ENCODE measurements at places on chromosomes 2 and 18. TPM values are rescaled to one million over a fixed set of nuclear protein-coding genes. Genes with fewer than 3 reads are reported as not detected.

- no peaks in the 10 kb centered on the region for H3K36me3 ChIP-seq
- H3K27me3 ChIP-seq = no peaks in the 10 kb centered on the region
- no peak overlapping the region for H3K4me3 ChIP-seq
- no peaks in the 10 kb centered on the region for H3K4me1 ChIP-seq
- DNase-seq = no peak
- H3K27ac ChIP-seq = no peak overlapping the region
Measured at GRCh38 chr2:62968668-62969067, 82.0 kb upstream of the OTX1 start.

DNA sequence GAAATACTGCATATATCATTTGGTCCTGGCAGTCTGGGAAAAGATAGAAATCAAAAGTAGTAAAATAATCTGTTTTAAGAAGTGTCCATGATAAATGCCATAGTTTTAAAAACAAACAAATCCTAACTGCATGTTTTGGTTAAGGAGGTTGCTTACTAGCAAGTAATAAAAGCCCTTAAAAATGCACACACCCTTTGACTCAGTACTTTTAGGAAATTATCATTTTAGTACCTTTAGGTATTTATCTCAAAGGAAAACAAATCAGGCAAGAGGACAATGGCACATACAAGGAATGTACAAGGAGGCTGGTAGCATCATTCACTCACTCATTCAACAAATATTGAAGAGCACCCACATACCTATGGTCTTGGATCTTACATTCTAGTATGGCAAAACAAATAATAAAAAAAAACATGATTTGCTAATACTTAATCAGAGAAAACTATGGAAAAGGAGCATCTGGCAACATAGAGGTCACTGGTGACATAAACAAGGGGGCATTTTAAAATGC lies 67.6 kb downstream of the OLA1 start:
- no peaks in the 10 kb centered on the region for H3K4me1 ChIP-seq
- no peaks in the 10 kb centered on the region for H3K27me3 ChIP-seq
- no peak for DNase-seq

DNA sequence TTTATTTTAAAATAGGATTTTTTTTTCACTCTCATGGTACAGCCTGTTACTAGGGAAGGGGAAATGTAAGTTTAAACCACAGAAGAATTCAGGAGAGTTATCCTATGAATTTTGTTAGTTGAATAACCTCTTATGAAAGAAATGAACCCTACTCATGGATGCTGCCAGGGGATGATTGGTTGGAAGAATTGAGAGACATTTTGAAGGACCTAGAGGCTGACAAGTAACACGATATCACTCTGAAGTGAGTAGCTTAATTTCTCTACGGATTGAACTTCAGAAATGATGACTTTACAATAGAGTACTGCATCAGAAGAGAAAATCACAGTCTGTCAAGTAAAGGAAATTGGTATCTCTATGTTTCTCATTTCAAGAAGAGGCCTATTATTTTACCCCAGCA lies 1346.2 kb downstream of the SUCLG1 start:
- no peaks in the 10 kb centered on the region for H3K27me3 ChIP-seq
- DNase-seq = no peak
- H3K36me3 ChIP-seq = no peaks in the 10 kb centered on the region
- no peak overlapping the region for H3K4me3 ChIP-seq
- H3K4me1 ChIP-seq = no peaks in the 10 kb centered on the region

GRCh38 chr2:50492477-50492851 lies 539.5 kb downstream of the NRXN1 start:
- no peaks in the 10 kb centered on the region for H3K36me3 ChIP-seq
- H3K4me3 ChIP-seq = no peak overlapping the region
- H3K4me1 ChIP-seq = peaks cover 11% of the 10 kb centered on the region
- no peak overlapping the region for H3K27ac ChIP-seq
- H3K27me3 ChIP-seq = peaks cover 5% of the 10 kb centered on the region
- DNase-seq = peak; percentile 39

DNA sequence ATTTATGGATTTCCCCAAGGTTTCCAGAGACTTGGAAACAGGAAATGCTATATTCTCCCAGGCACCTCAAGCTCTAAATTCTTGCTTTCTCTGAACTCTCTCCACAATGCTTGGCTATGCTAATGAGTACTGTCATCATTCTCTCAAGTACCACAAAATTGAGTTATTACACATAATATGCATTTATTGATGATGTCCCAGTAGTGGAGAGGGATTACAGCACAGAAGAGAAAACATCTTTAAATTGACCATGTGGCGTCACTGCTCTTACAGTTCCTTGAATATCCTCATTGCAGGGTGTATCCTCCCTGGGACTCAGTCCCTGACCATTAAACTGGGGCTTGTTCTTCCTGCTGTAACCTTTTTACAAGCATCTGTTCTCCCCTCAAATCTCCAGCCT lies 681.1 kb upstream of the FANCL start:
- DNase-seq = no peak
- H3K4me3 ChIP-seq = no peak overlapping the region
- H3K36me3 ChIP-seq = no peaks in the 10 kb centered on the region
- no peak overlapping the region for H3K27ac ChIP-seq

DNA sequence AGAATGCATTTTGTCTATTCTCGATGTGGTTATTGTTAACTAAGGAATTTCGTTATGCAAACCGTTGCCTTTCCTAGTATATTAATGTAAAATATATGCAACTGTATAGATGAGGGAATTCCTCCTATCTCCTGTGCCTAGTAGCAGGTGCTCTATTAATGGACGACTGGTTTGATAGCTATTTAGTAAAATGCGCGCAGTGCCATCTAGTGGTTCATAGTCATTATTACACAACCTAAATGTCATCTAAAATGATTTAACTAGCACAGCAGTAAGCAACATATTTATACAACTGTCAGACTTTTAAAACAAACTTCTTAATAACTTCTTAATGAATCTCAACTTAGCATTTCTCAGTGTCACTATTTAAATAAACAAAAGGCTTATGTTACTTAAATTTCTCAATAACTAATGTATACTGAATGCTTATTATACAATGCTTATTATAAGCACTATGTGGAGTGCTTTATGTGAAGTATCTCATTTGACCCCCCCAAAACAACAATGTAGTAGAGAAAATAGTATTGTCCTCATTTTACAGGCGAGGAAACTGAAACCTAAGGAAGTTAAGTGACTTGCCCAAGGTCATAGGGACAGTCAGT lies 77.9 kb downstream of the DTNA start:
- peak; percentile 61 for DNase-seq
- H3K27me3 ChIP-seq = peaks cover 18% of the 10 kb centered on the region
- no peak overlapping the region for H3K4me3 ChIP-seq
- H3K4me1 ChIP-seq = peaks cover 12% of the 10 kb centered on the region

- H3K27ac ChIP-seq = no peak overlapping the region
- no peaks in the 10 kb centered on the region for H3K27me3 ChIP-seq
- H3K4me3 ChIP-seq = peak overlapping the region; percentile 95
- no peak for DNase-seq
- H3K36me3 ChIP-seq = peaks cover 7% of the 10 kb centered on the region
Measured at GRCh38 chr2:97992836-97993825, 2.6 kb downstream of the TMEM131 start.

DNA sequence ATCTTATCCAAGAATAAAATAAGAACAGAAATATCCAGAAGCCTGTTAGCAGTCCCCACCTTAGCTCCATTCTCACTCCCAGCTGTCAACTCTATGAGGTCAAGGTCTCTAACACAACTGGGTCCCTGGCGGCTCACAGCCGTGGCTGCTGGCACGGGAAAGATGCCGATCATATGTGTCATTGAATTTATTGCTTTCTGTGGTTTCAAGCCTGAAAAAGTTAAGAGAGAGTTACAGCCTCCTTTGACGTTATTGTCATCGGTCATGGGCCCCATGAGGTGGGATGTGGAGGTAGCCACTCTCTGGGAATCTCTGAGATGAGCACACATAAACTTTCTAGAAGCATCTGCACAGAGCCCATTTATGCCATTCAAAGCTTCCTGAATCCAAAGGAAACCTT lies 28.7 kb upstream of the CABLES1 start:
- H3K4me1 ChIP-seq = peaks cover 3% of the 10 kb centered on the region
- H3K27ac ChIP-seq = no peak overlapping the region
- H3K27me3 ChIP-seq = no peaks in the 10 kb centered on the region
- no peaks in the 10 kb centered on the region for H3K36me3 ChIP-seq

GRCh38 chr2:8627019-8627691 lies 54.7 kb upstream of the ID2 start:
- peaks cover 4% of the 10 kb centered on the region for H3K4me1 ChIP-seq
- no peaks in the 10 kb centered on the region for H3K27me3 ChIP-seq
- H3K4me3 ChIP-seq = no peak overlapping the region
- H3K36me3 ChIP-seq = no peaks in the 10 kb centered on the region

DNA sequence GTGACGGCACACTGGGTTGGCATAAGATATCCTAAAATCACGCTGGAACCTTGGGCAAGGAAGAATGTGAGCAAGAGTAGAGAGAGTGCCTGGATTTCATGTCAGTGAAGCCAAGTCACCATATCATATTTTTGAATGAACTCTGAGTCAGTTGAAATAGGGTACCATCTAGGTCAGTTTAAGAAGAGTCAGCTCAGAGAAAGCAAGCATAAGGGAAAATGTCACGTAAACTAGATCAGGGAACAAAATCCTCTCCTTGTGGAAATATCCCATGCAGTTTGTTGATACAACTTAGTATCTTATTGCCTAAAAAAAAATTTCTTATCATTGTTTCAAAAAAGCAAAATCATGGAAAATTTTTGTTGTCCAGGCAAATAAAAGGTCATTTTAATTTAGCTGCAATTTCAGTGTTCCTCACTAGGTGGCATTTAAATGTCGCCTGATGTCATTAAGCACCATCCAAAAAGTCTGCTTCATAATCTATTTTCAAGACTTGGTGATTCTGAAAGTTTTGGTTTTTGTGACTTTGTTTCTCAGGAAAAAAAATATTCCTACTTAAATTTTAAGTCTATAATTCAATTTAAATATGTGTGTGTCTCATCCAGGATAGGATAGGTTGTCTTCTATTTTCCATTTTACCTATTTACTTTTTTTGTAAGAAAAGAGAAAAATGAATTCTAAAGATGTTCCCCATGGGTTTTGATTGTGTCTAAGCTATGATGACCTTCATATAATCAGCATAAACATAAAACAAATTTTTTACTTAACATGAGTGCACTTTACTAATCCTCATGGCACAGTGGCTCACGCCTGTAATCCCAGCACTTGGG lies 19.6 kb downstream of the RSAD2 start:
- peaks cover 15% of the 10 kb centered on the region for H3K36me3 ChIP-seq
- H3K27ac ChIP-seq = peak overlapping the region; percentile 21
- DNase-seq = no peak
- H3K4me3 ChIP-seq = no peak overlapping the region
- no peaks in the 10 kb centered on the region for H3K27me3 ChIP-seq

- H3K4me3 ChIP-seq = peak overlapping the region; percentile 74
- peaks cover 26% of the 10 kb centered on the region for H3K4me1 ChIP-seq
- DNase-seq = peak; percentile 13
- no peak overlapping the region for H3K27ac ChIP-seq
- H3K27me3 ChIP-seq = peaks cover 56% of the 10 kb centered on the region
Measured at GRCh38 chr2:192195548-192196418, 1.1 kb upstream of the TMEFF2 start.

GRCh38 chr18:22005191-22005841 lies 164.1 kb upstream of the GATA6 start:
- H3K4me3 ChIP-seq = no peak overlapping the region
- H3K27ac ChIP-seq = no peak overlapping the region
- H3K36me3 ChIP-seq = no peaks in the 10 kb centered on the region

GRCh38 chr18:41906528-41907146 lies 48.4 kb upstream of the PIK3C3 start:
- no peak overlapping the region for H3K27ac ChIP-seq
- H3K4me3 ChIP-seq = no peak overlapping the region
- peaks cover 13% of the 10 kb centered on the region for H3K4me1 ChIP-seq
- H3K27me3 ChIP-seq = no peaks in the 10 kb centered on the region
- peak; percentile 28 for DNase-seq
- no peaks in the 10 kb centered on the region for H3K36me3 ChIP-seq

- no peak overlapping the region for H3K4me3 ChIP-seq
- H3K27ac ChIP-seq = no peak overlapping the region
- peaks cover 61% of the 10 kb centered on the region for H3K27me3 ChIP-seq
- no peak for DNase-seq
- no peaks in the 10 kb centered on the region for H3K36me3 ChIP-seq
Measured at GRCh38 chr18:50401295-50401694, 26.4 kb downstream of the SKA1 start.

The ANKRD30BL gene
- not detected for total RNA-seq

The IL36RN gene
- total RNA-seq = not detected

The MERTK gene
- total RNA-seq = 0.57 TPM

The RAB31 gene
- total RNA-seq = 0.89 TPM

The ZNF521 gene
- total RNA-seq = not detected

The PLCL1 gene
- 3.3 TPM for total RNA-seq

The FAM124B gene
- total RNA-seq = 0.43 TPM
